Spinal cord (tissue), 10 donors: ENCODE measurements at places on chromosomes 3 and 15. TPM values are rescaled to one million over a fixed set of nuclear protein-coding genes. Genes with fewer than 3 reads are reported as not detected.
A peak's percentile ranks its signal among the peaks of the same experiment; 100 is the strongest.

The NEK10 gene
- total RNA-seq, result 12.5 TPM

The UROC1 gene
- 0.06 TPM for total RNA-seq

The DOCK3 gene
- 31.5 TPM for total RNA-seq

The LRTM1 gene
- total RNA-seq, result 0.17 TPM

GRCh38 chr3:159977295-159977694, 11.3 kb upstream of the IL12A start:
- no peak for DNase-seq

DNA sequence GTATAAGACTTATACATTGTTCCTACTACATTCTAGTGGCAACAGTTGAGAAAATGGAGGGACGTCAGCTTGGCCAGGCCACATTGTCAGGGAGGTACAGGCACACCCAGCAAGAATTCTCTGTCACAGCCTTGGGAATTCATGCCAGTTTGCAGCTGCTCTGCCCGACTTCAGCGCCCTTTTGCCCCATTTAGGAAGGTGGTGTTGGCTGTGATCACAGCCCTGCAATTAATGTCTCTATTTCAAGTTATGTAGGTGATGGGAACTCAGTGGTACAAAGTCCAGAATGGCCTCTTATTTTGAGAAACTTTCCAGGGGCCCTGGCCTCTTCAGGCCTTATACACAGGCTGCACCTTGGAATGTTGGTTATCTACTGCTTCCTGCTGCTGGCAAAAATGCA, 26.7 kb downstream of the AMOTL2 start:
- DNase-seq, result no peak

DNA sequence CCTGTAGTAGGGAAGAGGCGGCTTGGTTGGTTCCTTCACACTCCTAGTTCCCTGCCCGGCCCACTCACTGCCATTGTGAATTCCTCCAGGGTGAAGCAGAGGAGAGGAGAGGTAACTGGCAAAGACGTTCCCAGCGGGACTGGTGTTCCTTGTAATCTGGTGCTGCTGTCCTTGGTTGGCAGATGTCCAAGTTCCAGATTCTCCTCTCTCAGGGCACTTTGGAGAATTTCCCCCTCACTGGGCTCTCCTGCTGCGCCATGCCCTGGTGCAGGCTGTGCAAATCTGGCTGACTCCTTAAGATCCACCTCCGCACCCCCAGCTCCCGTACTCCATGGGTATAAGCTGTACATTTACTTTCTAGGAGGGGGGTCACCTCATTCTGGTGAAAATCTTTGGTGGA, 37.3 kb downstream of the THSD4 start:
- no peak for DNase-seq

- DNase-seq, result no peak
These were observed 248.9 kb upstream of the WNT5A start for GRCh38 chr3:55735976-55736375.

DNA sequence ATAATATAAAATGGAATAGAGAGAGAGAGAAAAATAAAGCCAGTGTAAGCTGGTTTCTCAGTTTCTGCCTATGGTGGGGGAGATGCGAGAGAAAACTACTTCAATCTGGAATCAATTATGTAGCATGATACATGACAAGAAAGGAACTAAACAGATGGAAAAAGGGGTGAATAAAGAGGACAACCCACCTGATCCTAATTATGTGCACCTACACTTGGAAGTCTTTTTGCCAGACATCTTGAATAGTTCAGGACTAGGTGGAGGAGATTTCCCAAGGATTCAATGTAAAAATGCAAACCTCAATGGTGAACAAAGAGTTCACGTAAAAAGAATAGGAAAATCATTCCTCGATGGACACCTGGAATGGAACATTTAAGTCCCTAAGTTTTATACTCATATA, 524.4 kb upstream of the RGMA start:
- DNase-seq, result no peak

DNA sequence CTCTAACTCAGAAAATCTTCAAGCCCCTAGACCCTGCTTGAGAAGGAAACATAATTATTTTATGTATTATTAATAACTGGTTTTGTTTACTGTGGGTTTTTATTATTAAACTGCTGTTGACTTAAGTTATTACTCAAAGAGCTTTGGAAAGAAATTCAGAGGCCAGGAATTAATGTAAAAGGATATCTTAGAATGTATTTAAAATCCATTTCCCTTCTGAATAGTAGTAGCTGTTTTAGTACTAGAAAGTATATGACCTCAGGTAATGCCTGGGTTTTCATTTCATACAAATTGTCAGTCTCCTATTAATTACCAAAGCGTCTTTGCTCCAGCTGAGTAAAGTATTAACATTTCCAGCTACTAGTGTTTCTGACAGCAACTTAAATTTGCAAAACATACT, 223.1 kb downstream of the ITPR1 start:
- no peak for DNase-seq

DNA sequence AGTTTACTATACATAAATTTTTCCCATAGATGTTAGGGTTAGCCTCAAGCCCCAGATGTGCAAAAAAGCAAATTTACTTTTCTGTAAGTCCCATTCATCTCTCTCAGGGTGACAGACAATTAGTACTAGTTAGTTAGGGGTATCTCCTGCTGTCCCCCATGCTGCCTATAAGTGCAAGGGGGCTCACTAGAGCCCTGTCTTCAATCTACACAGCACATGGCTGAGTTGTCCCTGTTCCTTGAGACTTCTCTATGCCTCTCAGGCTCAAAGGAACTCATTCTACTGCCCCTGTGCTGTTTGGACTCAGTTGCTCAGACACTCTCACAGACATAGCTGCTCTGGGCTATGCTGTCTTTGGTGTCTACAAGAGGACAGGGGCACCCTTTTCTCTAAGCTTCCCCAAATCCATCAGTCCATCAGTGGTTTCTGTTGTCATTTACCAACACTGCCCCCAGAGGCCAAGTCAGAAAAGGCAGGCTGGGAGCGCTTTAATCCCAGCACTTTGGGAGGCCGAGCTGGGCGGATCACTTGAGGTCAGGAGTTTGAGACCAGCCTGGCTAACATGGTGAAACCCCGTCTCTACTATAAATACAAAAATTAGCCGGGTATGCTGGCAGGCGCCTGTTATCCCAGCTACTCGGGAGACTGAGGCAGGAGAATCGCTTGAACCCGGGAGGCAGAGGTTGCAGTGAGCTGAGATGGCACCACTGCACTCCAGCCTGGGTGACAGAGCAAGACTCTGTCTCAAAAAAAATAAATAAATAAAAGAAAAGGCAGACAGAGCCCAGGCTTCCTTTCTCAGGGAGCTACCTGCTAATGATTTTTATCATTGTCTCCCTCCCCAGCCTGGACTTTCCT, 31.4 kb upstream of the PRTG start:
- DNase-seq, result no peak

DNA sequence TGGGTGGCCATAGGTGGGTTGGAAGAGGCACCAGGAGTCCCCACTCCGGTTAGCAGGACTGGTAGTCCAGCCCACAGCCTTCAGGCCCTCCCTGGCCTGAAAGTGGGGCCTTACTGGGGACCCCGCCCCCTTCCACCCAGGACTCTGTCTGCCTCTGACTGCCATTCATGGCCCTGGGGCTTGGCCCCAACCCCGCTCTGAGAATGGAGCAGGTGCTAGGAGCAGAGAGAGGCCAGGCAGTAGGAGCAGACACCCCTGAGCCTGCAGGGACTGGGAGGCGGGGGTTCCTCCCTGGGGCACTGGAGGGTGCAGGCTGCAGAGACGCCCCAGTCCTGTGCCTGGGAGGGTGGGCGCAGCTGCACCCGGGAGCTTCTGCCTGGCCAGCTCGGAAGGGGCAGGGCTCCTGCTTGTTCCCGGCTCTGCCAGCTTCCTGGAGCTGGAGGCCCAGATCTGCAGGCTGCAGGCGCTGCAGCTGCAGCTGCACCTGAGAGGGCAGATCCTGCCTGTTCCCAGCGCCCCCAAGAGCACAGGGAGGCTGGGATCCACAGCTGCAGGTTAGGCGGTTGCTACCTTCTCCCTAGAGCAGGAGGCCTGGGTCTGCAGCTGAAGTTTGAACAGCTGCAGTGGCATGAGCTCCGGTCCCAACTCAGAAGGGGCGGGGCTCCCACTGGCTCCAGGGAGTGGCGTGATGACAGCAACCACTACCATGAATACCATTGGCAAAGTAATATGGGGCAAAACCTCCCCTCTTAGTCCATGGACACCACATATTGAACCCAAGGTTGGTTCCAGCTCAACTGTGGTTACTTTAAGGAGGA, 194.7 kb downstream of the SQOR start:
- DNase-seq, result no peak

DNA sequence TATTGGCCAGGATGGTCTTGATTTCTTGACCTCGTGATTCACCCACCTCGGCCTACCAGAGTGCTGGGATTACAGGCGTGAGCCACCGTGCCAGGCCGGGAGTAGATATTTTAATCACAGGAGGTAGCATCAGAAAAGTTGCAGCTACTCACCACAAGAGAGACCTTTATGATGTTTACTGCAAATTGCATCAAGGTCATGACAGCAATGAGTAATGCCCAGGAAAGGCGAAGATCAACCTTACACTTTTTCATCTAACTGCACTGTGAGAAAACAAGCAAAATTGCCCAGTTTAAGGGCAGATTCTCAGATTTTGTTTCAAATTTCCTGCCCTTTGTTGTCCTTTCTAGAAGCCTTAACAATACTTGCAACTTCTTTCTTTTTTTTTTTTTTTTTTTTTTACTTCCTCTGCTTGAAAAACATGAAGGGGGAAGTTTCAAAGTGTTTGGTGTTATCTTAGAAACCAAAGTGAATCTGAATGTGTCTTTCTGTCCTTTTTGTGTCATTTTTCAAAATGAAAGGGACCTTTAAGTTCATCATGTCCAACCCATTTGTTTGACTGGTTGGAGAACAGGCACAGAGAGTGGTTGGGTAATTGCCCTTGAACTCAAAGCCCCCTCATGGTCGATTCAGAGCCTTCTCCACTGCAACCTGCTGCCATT, 25.0 kb downstream of the TGFBR2 start:
- DNase-seq, result no peak

GRCh38 chr3:166456286-166456685, 619.1 kb upstream of the BCHE start:
- no peak for DNase-seq

- DNase-seq, result no peak
These were observed 4.3 kb downstream of the TMOD3 start for GRCh38 chr15:51833772-51834171.

GRCh38 chr3:97952280-97952679, 20.0 kb downstream of the RIOX2 start:
- no peak for DNase-seq

DNA sequence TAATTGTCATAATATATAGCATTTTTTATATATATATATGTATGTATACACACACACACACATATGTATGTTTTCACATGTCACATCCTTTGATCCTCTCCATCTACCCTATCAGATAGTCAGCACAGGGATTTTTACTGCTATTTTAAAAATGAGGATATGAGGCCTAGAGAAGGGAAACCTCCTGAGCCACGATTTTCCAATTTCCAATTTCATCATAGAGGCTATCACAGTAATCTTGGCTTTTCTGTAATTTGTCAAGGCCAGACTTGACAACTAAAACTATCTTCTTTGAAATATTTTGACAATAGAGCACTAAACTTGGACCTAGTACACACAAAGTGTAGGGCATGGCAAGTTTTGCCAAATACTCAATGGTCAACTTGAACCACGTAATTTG, 42.5 kb downstream of the IL1RAP start:
- no peak for DNase-seq

DNA sequence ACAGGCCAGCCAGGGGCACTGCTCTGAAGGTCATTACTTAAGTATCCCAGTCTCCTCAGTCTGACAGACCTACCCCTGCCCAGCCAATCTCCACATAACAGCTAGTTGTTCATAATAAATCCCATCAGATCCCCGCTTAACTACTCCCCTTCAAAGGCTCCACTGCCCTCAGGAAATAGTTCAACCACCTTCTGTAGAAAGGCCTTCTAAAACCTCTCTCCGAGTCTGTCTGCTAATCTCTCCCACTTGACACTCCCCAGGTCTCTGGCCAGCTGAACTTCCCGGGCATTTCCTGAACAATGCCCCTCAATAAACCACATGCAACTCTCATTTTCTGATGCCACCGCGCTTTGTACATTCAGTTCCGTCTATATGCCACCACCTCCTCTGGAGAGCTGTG, 6.0 kb downstream of the PRC1 start:
- no peak for DNase-seq

GRCh38 chr3:42028474-42028873, 62.7 kb upstream of the TRAK1 start:
- no peak for DNase-seq

DNA sequence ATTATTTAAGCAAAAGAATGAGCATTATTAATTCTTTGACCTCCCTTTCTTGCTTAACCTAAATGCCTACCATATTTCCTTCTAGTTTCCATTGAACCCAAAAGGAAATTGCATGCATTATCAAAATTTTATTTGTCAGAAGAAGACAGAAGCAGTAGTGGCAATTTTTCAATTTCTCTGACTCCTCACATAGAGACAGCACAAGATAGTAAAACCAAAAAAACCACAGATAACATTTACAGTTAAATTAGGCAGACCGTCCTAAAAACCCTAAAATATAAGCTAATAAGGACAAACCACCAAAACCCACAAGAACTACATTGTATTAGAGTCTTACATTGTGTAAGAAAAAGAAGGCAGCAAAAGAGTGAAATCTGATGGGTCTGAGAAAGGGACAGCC, 27.1 kb downstream of the GOLGB1 start:
- no peak for DNase-seq

DNA sequence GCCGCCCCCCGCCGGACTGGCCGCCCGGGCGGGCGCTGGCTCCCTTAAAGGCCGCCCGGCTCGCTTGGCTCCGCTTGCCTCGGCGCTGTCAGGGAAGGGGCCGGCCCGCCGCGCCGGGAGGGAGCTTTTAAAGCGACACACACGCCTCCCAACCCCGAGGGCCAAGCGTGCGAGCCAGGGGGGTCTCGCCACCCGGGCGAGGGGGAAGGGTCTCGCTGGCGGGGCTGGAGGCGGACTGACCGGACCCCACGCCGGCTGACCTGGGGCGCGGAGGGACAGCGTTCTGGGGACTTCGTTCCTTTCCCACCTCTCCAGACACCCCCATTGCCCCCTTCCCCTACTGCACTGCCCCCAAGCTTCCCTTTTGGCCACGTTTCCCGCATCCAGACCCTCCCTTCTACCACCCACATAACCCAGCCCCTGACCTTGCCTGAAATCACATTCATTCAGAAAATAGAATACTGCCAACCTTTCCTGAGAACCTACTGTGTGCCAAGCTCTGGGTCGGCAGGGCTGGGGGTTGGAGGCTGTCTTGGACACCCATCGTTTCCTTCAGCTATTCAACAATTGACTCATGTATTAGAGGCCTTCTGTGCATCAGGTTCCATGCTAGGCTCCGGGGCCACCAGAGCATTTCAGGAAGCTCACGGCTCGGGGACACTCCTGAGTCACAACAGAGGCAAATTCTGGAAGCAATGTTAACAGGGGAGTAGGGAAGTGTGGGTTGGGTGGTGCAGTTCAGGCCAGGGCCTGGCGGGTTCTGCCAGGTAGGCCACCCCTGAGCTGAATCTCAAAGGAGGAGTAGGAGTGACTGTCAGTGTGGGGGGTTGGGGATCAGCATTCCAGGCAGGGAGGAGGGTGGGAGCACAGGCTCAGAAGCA, at the start of gene INSYN1:
Gene INSYN1 (minus strand): TSS at position 102 of the 881 bp plus-strand sequence. CDS start 2,221 bp downstream, outside the sequence.
- no peak for DNase-seq

GRCh38 chr15:68424754-68425390, 7.1 kb downstream of the ITGA11 start:
- DNase-seq, result no peak

- DNase-seq, result peak; percentile 47
These were observed at the start of gene CHRNA7 for GRCh38 chr15:32029862-32030781. Gene CHRNA7, plus strand, starts transcription at chr15:32030515. Its CDS starts 80 bp downstream, at chr15:32030595.

- no peak for DNase-seq
These were observed 11.1 kb downstream of the PPM1M start for GRCh38 chr3:52256622-52257021.
